ENCODE measurements at places on chromosomes 3 and 15.

DNA sequence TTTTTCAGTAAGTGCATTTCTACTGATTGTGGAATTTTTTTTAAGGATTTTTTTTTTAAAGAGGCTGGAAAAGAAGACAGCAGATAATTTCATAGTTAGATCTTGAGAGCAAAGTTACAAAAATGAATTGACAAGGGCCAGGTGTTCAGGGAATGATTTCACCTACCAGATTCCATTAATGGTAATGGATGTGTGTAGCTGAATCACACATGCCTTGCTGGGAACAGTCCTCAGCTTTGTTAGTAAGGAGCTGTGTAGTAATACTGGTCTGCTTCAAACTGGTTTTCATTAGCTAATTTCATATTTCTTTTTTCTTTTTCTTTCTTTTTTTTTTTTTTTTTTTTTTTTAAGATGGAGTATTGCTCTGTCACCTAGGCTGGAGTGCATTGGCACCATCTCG lies 16.0 kb downstream of the NR1D2 start:
- DNase-seq: no peak

- DNase-seq: no peak
Measured at GRCh38 chr3:126106336-126107202, 22.6 kb upstream of the SLC41A3 start.

- no peak for DNase-seq
Measured at GRCh38 chr3:31129241-31129640, 234.8 kb upstream of the GADL1 start.

- no peak for DNase-seq
Measured at GRCh38 chr3:56704706-56705105, 21.6 kb upstream of the TASOR start.

GRCh38 chr15:48825075-48825474 lies 14.2 kb upstream of the CEP152 start:
- no peak for DNase-seq

GRCh38 chr3:23601091-23601822 lies 204.5 kb upstream of the UBE2E1 start:
- DNase-seq: peak; percentile 21

DNA sequence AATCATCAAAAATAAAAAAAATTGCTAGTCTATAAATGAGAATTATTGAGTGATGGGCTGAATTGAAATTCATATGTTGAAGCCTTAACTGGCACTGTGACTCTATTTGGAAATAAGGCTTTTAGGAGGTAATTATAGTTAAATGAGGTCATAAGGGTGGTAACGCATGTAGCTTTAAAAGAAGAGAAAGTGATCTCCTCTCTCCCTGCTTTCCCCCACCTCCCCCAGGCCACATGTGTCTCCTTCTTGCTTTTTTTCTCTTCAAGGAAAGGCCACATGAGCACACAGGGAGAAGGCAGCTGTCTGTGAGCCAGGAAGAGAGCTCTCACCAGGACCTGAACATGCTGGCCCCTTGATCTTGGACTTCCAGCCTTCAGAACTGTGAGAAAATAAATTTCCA lies 48.2 kb upstream of the ARPP19 start:
- DNase-seq: no peak

GRCh38 chr3:49469037-49469935 lies 781 bp upstream of the DAG1 start:
- peak; percentile 77 for DNase-seq

- peak; percentile 22 for DNase-seq
Measured at GRCh38 chr3:63960048-63960711, 48.0 kb upstream of the SCAANT1 start.

DNA sequence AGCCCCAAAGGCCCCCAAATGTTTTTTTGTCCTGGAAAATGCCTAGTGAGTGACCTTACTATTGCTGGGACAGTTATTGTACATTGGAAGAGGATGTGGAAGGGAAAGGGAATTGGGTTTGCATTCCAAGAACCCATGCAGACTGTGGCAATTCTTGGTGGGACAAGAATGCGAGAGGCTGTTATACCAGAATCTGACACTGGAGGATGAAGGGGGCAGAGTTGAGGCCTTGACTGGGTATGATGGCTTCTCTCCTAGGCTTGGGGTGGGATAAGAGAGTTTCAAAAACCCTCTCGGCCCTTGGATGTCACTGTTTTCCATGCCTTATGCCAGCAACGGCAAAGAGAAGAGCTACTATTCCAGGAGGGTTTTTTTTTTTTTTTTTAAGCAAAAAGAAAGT lies 25.3 kb downstream of the IL16 start:
- DNase-seq: no peak

- no peak for DNase-seq
Measured at GRCh38 chr15:82081914-82082762, 36.3 kb upstream of the MEX3B start.

DNA sequence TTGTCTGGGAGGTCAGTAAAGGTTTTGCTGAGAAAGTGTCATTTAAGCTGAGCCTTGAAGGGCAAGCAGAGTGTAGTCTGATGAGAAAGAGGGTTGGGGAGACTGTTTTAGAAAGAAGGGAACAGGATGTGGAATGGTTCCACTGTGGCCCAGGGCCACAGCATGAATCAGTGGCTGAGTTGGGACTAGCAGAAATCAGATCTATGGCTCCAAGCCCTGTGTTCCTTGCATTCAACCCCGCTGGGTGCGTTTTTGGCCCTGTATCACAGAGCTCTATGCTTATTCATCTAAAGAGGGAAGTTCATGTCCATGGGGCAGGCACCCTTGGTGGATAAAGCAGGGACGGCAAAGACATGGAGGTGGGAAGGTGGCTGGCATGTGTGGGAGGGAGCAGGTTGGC lies 151.3 kb downstream of the CACNA1D start:
- DNase-seq: no peak

GRCh38 chr15:100785181-100786138 lies 94.2 kb upstream of the ALDH1A3 start:
- DNase-seq: no peak

DNA sequence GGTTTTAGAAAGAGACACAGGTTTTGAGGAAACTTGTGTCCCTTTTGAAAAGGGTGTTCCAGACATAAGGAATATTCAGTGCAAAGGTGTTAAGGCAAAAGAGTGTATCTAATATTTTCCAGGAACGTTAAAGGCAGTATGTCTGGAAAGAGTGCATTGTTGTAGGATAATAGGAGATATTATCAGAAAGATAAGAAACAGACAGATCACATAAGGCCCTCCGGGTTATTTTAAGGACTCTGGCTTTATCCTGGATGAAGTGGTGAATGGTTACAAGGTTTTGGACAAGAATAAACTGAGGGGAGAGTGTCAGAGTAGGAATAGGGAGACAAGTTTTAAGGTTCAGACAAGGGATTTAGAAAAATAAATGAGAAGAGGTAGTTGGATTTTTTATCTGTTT lies 493.7 kb upstream of the GRM7 start:
- DNase-seq: no peak

DNA sequence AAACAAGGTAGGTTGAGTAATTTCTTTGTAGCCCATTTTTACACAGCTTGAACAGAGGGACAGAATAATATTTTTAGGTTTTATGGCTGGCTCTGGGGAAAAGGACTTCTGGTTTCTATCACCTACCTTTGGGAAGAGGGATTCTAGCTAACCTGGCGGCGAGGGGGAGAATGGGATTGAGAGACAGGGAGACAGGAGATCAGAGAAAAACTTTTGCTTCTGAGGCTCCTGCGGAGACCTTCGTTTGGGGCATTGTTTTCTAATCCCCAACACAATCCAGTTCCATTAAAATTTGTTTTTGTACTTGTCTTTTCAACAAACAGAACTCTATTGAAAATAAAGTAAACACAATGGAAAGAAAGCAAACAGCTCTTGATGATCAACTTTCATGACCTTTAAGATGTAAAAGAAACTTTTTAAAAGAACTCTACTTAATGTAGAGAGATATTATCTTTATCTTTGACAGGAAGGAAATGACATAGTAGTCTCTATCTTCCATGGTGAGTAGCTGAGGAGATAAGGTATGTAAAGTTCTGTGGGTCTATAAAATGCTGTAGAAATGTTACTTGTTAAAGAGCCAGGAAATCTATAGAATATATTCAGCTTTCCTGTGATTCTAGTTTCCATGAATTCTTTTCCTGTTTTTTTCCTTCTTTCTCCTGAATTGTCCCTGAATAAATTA lies 37.0 kb upstream of the P2RY1 start:
- no peak for DNase-seq

DNA sequence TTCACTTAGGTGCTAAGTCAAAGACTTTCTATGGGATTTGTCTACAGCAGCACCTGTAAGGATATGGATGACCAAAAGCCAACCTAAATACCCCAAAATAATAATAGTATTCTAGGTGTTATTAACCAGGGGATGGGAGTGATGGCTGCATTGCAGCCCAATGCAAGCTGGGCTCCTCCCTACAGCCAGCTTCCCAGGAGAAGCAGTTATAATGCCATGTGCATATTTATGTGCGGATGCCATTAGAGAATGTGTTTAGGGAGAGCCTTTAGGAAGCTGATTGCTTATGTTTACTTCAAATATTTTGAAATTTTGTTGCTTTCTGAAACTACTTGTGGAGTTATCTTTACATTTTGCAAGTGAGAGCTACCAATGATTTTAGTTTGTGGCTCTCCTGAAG lies 237.3 kb downstream of the CHST2 start:
- no peak for DNase-seq

GRCh38 chr3:20060974-20061685 lies 20.9 kb downstream of the KAT2B start:
- peak; percentile 24 for DNase-seq

DNA sequence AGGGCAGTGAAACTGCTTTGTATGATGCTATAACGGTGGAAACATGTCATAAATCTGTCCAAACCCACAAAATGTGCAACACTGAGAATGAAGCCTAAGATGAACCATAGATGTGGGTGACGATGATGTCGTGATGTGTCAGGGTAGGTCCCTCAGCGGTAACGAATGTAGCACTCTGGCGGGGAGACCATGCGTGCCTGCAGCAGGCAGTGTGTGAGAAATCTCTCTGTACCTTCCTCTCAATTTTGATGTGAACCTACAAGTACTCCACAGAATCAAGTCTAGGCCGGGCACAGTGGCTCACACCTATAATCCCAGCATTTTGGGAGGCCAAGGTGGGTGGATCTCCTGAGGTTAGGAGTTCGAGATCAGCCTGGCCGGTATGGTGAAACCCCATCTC lies 268.2 kb upstream of the LYSMD4 start:
- DNase-seq: no peak

GRCh38 chr15:39304201-39304841 lies 276.6 kb upstream of the THBS1 start:
- DNase-seq: no peak

DNA sequence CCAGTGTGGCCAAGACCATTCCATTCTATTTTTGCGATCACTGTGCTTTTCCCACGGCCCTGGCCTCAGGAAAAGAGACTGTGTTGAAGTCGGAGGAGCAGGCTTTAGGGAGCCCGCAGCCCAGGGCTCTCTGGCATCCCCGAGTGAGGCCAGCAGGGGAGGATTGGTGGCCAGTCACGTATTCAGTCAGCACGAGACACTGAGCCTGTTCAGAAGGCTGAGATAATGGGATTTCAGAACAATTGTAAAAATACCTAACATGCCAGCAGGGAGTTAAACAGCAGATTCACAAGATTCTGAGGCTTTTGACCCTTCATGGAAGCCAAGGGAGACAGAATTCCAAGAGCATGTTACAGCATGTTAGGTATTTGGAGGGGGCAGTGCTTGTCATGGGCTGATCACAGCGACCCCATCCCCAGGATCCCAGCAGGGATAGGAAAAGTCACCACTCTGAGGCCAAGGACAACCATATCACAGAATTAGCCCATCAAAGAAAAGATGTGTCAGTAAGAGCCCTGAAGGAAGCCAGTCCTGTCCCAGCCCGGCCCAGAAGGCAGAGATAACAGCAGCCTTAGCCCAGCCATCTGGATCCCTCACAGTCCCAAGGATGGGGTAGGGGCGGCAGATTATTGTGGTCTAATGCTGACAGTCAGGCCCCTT lies 40.6 kb downstream of the AMOTL2 start:
- peak; percentile 74 for DNase-seq

GRCh38 chr3:43128464-43128863 lies 22.6 kb upstream of the POMGNT2 start:
- DNase-seq: no peak

GRCh38 chr3:2771193-2771592 lies 339.0 kb downstream of the IL5RA start:
- DNase-seq: no peak

DNA sequence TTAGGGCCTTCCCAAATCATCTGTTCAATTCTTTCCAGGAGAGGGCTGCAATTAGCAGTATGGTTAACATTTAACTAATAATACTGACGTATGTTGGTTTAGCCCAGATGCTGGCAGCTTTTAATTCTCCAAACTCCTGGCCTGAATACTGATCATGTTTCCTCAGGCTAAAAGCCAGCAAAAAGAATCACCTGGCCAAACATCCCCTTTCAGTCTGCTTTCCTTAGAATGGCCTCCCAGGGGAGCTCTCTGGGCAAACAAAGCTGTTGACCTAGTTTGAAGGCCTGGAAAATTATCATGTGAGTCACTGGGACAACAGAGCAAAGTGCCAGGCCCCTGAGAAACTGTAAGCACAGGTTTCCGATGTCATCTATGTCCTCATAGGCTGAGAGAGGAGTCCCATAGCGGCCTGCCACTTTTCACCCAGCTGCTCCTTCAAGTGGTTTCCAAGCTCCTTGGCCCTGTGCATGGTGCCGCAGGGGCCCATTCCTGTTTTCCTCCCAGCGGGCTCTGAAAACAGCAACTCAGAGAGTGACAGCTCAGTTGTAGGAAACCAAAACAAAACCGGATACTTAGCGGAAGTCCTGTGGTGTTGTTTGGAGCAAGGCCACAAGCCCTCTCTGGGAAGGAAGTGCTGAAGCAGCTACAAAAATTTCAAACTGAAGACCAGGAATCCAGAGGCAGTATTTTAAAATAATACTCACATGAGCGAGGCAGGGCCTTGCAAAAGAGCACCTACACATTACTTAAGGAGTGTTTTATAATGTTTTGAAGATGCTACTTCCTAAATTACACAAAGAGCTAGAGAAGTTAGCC lies 36.5 kb upstream of the RAB11A start:
- DNase-seq: peak; percentile 94

- DNase-seq: no peak
Measured at GRCh38 chr3:121793078-121793477, 41.8 kb downstream of the IQCB1 start.

- peak; percentile 33 for DNase-seq
Measured at GRCh38 chr15:92020804-92021203, 167.3 kb downstream of the SLCO3A1 start.

DNA sequence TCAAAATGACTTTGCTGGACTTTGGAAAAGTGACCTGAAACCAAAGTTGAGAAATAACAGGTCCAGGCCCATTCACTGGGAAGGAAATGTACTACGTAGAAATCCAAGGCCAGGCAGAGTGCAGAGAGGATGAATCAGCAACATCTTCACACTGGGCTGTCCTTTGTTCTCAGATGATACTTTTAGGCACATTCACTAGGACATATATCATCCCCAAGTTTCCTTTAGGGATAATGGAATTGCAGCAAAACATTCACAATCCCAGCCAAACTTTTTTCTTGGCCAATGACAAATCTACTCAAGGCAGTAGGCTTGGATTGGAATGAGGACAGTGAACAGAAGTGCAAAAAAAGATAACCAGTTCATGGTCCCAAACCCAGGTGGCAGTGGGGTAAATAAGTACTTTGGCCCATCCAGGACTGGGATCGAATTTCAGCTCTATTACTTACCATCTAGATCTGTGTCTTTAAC lies 75.1 kb downstream of the CLDN11 start:
- DNase-seq: no peak

All from kidney glomerular epithelial cell (primary cell).